ENCODE measurements at places on chromosomes 6 and 20.
A peak's percentile ranks its signal among the peaks of the same experiment; 100 is the strongest.

DNA sequence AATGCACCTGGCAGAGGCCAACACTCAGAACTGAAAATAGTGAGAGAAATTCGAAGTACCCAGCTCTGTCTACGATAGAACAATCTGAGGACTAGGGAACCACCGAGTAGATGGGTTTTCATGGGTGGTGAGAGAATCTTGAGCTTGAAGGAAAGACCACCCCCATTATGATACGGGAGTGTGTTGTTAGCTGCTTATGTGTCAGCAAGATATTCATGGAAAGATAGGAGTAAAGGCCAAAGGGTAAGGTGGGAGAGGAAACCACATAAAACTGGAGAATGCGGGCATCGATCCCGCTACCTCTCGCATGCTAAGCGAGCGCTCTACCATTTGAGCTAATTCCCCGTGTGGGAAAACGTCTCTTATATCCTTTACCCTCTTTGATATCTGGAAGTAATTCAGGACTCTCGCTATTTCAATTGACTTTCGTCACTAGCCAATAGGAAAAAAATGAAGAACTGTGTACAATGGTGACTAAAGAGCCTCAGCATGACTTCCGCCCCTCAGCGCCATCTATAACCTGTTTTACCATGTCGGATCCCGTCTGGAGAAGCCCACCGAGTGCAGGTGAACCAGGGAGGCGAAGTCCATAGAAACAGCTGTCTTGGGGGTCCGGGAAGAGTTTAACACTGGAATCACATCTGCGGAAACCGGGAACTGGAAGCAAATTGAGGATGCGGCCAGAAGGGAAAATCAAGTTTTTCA lies 25.0 kb upstream of the ABT1 start:
- DNase-seq: peak; percentile 30

DNA sequence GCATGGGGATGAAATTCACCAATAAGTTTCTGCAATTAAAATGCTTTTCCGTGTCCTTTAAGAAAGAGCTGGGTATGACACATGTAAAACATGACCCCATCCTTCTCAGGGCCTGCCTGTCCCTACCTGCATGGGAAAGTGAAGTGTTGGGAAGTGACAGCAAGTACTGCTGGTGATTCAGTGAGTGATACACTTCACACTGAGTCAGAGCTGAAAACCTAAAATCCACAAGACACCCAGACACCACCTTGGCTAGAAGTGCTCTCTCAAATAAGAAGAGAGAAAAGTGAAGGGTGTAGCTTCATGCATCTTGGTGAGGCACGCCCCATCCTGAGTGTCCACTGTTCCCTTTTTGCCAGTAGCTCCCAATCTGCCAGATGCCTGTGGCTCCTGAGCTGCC lies 3.3 kb downstream of the RAB22A start:
- DNase-seq: no peak

DNA sequence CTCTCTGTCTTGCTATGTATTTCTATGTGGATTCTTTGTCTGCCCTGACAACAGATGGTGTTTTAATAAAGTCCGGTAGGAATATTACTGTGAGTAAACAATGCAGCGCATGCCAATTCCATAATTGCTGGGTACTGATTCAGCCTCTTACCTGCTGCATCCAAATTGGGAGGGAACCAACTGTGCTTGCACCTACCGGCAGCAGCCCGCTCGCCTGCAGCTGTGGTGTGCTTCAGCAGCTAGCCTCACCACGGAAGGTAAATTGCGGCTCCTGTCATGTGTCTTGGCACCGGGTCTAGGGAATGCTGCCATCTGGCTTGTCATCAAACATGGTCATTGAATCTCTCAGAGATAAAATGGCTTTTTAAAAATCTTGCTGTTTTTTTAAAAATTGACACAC lies 704.8 kb upstream of the SLC35B3 start:
- no peak for DNase-seq

GRCh38 chr6:137944793-137945498 lies 77.9 kb downstream of the TNFAIP3 start:
- DNase-seq: no peak

- DNase-seq: no peak
These were observed 18.0 kb upstream of the BFSP1 start for GRCh38 chr20:17549131-17549530.

DNA sequence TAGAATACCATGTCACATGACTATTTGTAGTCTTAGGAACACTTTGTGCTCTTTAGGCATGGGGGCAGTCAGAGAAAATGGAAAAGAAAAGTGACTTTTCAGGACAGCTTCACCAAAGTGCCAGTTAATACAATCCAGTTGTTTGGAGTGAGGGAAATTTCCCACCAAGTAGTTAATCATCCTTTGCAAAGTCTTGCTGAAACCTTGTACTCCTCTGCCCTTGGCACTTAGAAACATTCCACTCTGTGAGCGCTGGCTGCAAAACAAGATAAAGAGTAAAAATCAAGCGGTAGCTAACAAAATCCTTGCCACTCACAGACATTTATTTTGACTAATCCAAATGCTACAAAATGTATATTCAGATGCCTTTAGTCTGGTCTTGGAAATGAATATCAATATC lies 229.2 kb upstream of the HSF2 start:
- DNase-seq: no peak

GRCh38 chr6:133761706-133762105 lies 127.2 kb upstream of the TCF21 start:
- no peak for DNase-seq

DNA sequence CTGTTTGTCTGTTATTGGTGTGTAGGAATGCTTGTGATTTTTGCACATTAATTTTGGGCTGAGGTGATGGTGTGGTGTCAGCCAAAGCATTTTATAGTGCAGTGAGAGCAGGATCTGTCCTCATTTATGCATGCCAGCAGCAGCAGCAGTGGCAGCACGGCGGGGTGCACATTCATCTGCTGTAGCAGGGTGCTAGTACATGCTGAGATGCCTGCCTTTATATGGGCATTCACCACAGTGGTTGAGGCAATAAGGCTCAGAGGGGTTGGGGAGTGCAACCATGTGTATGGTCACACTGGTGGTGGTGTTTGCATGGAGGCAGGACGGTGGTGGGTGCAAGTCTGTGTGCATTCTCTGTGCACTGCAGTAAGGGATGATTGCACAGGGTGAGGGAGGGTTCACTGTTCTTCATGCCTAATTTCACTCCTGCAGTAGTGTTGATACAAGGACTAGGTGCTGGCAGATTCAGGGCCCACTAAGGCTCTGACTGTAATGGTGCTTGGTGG lies 129.3 kb upstream of the SYNCRIP start:
- DNase-seq: no peak

DNA sequence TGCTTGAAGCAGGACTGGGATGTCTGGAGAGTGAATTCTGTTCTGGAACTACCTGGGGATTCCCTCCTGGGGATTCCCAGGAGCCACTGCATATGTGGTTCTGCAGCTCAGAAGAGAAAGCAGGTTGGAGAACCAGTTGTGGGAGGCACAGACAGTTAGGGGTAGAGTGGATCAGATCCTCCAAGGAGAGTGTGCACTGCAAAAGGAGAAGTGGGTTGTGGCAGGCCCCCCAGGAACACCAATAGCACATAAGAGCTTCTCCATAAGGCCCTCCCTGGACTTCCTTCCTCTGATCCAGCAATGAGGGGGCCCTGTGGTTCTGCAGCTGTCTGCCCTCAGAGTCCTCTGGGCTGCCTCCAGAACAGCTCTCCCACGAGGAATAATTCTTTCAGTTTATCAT lies 369.2 kb upstream of the CNR1 start:
- DNase-seq: no peak

- no peak for DNase-seq
These were observed 4.5 kb downstream of the SOX4 start for GRCh38 chr6:21597801-21598673.

GRCh38 chr20:45098103-45098773 lies 2.7 kb downstream of the KCNS1 start:
- no peak for DNase-seq

Data from stimulated activated CD4-positive, alpha-beta T cell treated with anti-CD3 and anti-CD28 coated beads, Interleukin-15, amount 100 ng/mL, for 1 hour (primary cell).